Activated naive CD4-positive, alpha-beta T cell (primary cell): ENCODE measurements at places on chromosomes 13 and 19.
A peak's percentile ranks its signal among the peaks of the same experiment; 100 is the strongest.

DNA sequence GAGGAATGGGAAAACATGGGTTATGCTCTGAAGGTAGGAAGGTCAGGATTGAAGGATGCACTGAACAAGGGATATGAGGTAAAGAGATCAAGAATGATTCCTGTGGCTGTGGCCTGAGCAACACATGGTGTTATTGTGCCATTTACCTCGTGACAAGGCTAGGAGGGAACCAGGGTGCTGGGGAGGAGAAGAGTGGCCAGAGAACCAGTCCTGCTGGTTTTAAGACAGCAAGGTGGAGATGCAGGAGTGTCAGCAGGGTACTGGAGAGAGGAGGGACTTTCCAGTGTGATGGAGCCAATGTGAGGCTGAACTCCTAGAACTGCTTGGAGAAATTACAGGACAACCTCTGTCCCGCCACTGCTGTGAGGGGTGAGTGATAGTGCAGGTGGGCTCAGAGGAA lies 282.4 kb downstream of the MYO16 start:
- DNase-seq: no peak

GRCh38 chr19:17135001-17135853 lies 59.6 kb downstream of the MYO9B start:
- peak; percentile 20 for DNase-seq

DNA sequence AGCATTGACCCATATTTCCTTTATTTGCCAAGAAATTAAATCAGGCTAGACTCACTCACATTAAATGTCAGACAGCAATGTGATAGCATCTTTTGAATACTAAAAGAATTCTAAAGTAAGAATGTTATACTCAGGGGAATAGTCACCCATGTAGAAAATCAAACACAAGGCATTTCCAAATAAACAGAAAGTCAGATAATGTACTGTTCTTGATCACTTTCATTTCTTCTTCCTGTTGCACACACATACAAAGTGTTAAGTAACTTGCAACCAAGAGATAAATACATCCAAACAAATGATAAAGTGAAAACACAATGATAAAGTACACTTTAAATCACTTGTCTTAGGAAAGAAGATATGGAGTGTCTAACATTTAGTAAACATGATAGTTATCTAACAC lies 1366.6 kb upstream of the MIR17HG start:
- no peak for DNase-seq

DNA sequence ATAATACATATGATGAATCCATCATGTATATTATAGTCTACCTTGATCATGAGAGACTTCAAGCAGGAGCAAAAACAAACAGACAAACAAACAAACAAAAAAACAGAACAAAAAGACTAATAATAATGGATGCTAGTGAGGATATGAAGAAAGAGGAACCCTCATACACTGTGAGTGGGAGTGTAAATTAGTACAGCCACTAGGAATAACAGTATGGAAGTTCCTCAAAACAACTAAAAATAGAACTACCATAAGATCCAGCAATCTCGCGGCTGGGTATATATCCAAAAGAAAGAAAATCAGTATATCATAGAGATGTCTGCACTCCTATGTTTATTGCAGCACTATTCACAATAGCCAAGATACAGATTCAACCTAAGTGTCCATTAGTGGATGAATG lies 7.0 kb upstream of the DLEU7 start:
- DNase-seq: no peak

GRCh38 chr13:71255633-71256032 lies 611.4 kb downstream of the DACH1 start:
- DNase-seq: no peak

DNA sequence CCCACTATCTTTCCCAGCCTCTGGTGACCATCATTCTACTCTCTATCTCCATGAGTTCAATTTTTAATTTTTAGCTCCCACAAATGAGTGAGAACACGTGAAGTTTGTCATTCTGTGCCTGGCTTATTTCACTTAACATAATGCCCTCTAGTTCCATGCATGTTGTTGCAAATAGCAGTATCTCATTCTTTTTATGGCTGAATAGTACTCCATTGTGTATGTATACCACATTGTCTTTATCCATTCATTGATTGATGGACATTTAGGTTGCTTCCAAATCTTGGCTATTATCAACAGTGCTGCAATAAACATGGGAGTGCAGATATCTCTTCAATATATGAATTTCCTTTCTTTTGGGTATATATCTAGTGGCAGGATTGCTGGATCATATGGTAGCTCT lies 22.9 kb upstream of the ZFP82 start:
- DNase-seq: no peak

- DNase-seq: no peak
These were observed 2.7 kb upstream of the RPS15 start for GRCh38 chr19:1435378-1435989.

DNA sequence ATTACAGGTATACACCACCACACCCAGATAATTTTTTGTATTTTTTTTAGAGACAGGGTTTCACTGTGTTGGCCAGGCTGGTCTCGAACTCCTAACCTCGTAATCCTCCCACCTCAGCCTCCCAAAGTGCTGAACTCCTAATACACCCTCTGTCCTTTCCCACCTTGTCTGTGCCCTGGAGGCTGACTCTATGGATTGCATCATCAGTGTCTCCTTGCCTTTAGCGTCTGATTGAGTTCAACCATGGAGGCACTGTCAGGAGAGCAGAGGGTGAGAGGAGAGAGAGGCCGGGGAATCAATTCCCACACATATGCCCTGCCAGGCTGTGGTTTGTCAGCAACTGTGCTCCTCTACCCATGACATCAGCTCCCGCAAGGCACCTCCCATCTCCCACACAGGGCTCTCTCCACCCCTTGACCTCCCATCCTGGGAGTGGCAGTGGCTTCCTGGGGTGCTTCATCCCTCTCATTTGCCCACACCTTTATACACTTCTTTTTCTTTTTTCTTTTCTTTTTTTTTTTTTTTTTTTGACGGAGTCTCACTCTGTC lies 12.6 kb upstream of the LILRB4 start:
- DNase-seq: no peak

DNA sequence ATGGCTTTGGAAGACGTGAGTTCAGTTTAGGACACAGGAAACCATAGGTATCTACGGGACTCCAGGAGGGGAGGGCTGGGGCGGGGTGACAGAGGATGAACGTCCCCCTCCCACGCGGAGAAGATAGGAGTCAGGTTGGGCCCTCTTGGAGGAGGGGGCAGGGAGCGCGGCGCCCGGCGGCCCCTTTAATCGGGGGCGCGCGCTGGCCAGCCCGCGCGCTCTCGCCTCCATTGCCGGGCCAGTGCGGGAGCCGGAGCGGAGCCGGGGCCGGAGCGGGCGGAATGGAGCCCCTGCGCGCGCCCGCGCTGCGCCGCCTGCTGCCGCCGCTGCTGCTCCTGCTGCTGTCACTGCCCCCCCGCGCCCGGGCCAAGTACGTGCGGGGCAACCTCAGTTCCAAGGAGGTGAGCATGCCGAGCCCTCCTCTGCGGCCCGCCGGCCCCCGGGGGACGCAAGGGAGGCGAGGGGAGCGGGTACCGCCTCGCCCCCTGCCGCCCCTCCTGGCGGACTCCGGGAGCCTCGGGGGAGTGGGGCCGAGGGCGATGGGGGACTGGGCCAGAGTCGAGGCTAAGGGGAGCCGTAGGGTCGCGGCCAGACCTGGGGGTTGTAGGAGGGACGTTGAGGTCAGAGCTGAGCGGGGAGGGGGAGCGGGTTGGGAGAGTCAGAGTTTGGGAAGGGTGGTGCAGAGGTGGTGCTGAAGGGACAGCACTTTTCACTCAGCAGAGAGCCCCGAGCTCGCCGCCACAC lies at the start of gene TMEM145:
TMEM145 (plus strand) TSS at position 214 of the 744 bp plus-strand sequence; CDS start at position 282, 68 bp downstream.
- DNase-seq: no peak

- no peak for DNase-seq
These were observed 3.8 kb downstream of the NPAS1 start for GRCh38 chr19:47023448-47023794.

DNA sequence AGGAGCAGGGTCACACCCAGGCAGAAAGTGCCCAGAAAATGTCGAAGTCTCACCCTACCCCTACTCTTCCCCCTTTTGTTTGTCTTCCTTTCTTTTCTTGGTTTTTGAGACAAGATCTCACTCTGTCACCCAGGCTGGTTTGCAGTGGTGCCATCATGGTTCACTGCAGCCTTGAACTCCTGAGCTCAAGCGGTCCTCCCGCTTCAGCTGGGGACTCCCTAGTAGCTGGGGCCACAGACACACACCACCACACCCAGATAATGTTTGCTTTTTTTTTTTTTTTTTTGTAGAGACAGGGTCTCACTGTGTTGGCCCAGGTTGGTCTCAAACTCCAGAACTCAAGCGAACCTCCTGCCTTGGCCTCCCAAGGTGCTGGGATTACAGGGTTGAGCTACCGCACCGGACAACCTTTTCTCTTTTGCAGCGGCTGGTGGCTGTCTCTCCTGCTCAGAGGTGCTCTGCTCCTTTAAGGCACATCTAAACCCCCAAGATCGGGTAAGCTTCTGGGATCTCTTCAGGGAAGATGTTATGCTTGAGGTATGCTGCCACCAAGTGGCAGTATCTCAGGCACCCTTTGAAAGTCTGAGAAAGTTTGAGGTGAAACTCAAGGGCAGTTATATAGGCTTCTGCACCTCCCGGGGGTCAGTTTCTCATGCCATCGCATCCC lies 22.4 kb upstream of the EBI3 start:
- DNase-seq: no peak

- no peak for DNase-seq
These were observed 60.2 kb upstream of the UQCRFS1 start for GRCh38 chr19:29273000-29273640.

- DNase-seq: no peak
These were observed 504.5 kb downstream of the TBC1D4 start for GRCh38 chr13:74977498-74977897.

DNA sequence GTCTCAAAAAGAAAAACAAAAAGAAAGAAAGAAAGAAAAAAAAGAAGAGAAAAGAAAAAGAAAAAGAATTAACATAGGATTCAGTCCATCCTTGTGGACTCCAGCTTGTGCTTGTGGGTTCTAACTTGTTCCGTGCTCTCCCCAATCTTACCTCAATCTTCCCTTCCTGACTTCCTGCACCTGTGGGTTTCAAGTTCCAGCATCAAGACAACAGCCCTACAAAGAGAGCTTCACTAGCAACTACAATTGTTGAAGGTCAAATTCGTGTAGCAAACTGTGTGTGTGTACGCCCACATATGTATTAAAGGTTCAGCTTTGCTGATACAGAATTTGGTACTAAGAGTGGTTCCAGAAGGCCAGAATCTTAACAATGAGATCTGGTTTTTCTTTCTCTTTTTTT lies 25.3 kb downstream of the FXYD5 start:
- DNase-seq: no peak

DNA sequence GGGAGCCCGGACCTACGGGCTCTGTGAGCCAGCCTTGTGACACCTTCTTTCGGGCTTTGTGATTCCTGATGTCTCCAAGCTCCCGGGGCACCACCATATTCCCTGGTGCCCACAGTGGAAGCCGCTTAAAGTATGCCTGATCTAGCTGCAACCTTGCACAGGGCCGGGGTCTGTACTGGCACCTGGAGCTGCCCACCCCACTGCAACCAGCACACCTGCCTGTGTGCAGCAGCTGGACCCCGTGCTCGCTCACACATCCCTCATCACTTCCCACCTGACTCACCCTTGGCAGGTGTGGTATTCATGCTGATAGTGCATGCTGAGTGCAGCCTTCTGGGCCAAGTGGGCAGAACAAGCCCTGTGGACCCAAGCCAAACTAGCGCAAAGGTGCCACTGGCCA lies 1981.1 kb upstream of the PCDH20 start:
- no peak for DNase-seq

- no peak for DNase-seq
These were observed 954 bp upstream of the STK24 start for GRCh38 chr13:98577836-98578285.

DNA sequence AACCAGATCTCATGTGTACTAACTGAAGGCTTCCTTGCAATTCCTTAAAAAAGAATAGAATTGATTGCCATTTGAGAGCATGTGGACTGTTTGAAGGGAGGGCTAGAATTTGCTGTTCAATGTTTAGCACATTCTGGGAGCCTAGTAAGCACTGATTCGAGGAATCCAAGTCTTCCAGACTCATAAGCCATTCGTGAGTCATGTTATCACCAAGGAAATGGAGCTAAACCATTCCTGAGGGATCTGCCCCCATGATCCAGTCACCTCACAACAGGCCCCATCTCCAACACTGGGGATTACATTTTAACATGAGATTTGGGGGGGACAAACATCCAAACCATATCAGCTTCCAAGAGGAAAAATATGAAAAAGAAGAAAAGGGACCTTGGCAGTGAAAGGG lies 276.4 kb downstream of the KCNRG start:
- DNase-seq: no peak

- no peak for DNase-seq
These were observed 2.0 kb downstream of the COLGALT1 start for GRCh38 chr19:17557466-17557865.

DNA sequence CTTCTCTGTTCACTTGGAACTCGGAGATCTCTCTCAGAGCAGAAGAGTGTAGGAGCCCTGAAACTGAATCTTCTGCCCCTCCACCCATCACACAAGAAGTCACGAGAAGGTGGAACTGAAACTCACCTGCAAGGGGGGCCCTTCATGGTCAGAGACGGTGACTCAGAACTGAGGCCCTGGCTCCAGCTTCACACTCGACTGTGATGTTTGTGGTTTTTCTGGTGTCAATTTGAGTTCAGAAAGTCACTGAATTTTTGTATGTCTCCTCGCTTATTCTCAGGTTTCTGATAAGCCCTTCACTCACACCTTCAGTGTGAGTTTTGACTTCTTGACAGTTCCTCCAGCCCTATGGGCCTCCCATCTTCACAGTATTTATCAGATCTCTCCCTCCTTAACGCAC lies 23.1 kb downstream of the SIGLEC5 start:
- DNase-seq: no peak
